ENCODE measurements at places on chromosomes 4 and X.

GRCh38 chr4:119692001-119692400, 63.4 kb upstream of the PDE5A start:
- no peak for DNase-seq

DNA sequence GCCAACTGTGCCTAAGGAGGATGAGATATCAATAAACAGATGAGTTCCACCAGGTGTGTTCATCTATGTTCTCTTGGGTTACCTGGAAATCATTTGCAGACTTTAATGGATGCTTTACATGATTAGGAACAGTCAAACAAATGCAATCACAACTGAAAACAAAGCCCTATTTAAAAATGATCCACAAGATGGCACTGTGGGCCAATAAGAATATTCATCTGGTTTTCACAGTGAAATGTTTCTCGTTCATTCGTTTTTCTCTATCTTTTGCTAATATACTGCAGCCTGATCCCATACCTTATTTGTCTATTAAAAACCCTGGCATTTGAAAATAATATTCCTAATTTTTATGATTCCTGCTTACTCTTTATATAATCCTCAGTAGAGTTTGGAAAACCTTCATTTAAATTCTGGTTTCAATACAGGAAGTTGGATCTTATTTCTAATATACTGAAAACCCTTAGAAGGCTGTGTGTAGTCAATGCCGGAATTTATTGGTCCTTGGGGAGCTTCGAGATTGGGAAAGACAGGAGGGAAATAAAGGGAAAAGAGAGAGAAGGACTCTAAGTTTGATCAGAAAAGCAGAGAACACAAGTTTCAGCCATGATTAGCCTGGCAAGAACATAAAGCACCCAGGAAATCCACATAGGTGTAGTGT, 63.8 kb upstream of the TAPT1 start:
- DNase-seq, result peak; percentile 46

DNA sequence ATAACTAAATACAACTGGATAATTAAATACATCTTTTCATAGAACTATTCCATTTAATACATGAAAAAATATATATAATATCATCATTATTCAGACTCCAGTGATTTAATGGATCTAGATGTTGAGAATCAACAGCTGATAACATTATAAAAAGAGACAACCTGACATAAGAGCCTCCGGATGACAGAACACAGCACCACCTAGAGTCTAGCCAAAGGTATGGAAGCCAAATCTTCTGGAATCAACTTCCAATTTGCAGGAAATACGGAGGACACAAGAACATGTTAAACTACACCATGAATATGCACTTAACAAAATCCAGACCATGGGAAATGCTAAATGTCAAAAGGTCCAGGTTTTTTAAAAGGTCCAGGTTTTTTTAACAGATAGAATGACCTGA, 55.0 kb downstream of the LRBA start:
- DNase-seq, result no peak

- no peak for DNase-seq
Observed at GRCh38 chrX:154484255-154485149, 1.9 kb downstream of the UBL4A start.

DNA sequence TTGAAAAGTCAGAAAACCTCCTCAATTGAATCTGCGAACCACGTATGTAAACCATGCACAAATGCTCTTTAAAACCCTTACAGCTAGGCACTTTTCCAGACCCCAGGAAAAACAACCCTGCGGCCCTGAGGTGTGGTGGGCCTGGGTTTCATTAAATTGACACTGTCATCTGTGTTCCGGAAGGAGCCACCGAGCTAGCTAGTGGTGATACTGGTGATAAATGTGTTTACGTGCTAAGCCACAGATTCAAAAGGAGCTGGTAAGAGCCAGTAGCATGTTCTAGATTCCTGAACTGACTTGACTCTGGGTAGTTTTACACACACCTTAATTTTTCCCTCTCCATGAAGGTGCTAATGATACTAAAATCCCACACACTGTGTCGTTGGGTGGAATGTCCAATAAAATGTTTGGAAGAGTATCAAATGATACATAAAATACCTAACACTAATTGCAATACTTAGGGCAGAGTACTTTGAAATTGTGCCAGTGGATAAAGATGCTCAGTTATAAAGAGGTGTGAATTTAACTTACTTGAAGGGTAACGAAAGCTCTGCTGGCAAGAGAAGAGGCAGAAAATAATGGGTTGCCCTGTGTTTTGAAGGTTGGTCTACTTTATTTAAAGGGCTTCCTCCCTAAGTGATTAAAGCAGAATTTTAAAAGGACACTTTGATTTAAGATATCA, 8.5 kb downstream of the SMS start:
- no peak for DNase-seq

DNA sequence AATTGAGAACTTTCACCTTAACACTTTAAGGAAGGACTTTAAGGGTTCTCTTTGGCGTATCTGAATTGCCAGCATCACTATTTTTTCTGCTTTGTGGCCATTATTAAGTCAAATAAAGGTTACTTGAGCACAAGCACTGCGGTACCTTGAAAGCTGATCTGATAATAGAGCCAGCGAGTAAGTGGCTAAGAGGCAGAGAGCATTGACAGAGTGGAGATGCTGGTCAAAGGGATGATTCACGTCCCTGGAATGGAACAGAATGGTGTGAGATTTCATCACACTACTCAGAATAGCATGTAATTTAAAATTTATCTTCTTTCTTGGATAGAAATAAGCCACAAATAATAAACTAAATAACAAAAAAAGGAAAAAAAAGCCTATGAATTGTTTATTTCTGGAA, 57.1 kb upstream of the NPFFR2 start:
- no peak for DNase-seq

DNA sequence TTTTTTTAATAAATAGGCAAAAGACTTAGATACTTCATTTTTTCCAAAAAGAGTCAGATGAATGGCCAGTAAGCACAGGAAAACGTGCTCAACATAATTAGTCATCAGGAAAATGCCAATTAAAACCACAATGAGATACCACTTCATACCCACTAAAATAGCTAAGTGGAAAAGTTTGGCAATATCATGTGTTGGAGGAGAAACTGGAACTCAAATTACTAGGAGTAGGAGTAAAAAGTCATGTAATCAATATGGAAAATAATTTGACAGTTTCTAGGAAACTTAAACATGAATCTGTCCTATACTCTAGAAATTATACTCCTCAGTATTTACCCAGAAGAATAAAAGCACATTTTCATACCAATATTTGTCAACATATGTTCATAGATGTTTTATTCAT, 449.8 kb downstream of the INPP4B start:
- DNase-seq, result no peak

GRCh38 chr4:146477054-146477453, 44.7 kb downstream of the SLC10A7 start:
- DNase-seq, result no peak

- DNase-seq, result no peak
Observed at GRCh38 chr4:138902705-138903104, 112.9 kb upstream of the NOCT start.

GRCh38 chrX:46627062-46627461, 53.5 kb downstream of the CHST7 start:
- no peak for DNase-seq

- no peak for DNase-seq
Observed at GRCh38 chr4:9826551-9826950, 45.1 kb downstream of the DRD5 start.

- no peak for DNase-seq
Observed at GRCh38 chr4:111880116-111880515, 265.1 kb upstream of the FAM241A start.

GRCh38 chr4:26490111-26490959, at the start of gene CCKAR:
Gene CCKAR (minus strand): TSS chr4:26490484. CDS start chr4:26490267, 217 bp downstream.
- DNase-seq, result no peak

- DNase-seq, result no peak
Observed at GRCh38 chr4:17315459-17315858, 196.4 kb downstream of the QDPR start.

DNA sequence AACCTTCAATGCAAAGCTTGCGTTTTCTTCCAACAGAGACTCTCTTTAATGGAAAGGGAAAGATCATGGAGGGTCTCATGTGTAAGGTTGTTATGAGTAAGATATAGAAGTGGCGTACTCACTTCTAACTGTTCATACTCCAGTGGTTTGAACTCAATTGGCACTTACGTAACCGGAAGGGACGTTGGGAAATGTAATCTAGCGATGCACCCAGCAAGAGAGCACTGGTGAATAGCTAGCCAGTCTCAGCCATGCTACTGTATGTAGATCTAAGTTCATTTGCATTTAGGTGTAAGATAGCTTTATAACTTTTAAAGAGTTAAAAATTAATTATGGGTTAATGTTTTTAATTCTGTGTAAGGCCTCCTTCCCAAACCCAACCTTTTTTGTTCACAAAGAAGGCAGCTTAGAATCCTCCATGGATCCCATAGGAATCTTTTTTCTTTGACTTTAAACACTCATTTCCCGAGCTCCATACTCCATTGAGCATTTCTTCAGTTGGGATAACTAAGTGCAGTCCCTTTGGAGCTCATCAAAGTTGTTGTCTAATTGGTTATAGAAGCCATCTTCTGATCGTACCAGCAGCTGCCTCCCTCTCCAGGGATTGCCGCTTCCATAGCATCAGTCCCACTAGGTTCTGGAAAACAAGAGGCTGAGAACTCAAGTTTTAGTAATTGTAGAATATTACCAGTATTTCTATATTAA, 191.1 kb downstream of the RAPGEF2 start:
- no peak for DNase-seq

- no peak for DNase-seq
Observed at GRCh38 chr4:1718095-1718850, 2.9 kb downstream of the TMEM129 start.

- DNase-seq, result no peak
Observed at GRCh38 chrX:149032449-149032848, 472.7 kb downstream of the IDS start.

DNA sequence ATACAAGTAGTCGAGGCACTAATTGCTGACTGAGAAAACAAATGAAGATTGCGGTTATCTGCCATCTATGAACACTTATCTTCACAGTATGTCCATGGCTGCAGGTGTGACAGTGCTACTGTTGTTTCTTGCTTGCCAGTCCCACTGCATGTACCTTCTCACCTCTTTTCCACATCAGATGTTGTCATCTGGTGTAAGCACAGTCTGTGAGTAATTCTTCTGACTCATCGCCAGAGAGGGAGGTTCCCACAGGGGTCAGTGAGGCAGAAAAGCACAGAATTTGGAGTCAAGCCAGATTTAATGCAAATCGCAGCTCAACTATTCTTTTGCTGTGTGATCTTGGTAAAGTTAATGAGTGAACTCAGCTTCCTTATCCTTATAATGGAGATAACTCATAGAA, 144.4 kb downstream of the GLRA2 start:
- DNase-seq, result no peak

GRCh38 chr4:77123411-77123810, 33.6 kb upstream of the CCNG2 start:
- DNase-seq, result no peak

DNA sequence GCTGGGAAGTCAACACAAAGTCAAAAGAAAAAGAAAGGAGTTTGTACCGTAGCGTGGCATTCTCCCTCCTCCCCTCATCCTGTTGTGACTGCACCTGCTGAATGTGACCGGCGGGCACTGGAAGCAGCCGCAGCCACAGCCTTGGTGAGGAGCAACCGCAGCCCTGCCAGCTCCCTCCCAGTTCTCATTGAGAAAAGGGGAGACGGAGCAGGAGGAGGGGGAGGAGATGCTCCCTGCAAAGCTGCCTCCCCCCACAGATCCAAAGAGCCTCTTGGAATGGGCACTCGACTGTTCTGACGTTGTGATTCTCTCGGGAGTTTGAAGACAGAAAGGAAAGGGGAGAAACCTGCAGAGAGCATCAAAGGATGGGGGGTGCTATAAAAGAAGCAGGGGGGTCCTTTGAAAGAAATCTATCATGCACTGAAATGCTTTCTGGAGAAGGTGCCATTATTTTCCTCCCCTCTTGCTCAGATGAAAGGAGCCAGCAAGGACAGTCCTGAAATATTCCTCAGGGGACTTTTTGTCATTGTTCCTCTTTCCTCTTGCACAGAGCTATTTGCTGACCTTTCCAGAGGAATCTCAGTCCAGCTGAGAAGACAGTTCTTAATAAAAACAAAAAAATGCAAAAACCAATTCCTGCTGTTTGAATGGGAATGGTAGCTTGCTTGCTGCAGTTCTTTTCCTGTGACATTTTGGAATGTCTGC, 429.7 kb downstream of the MAPK10 start:
- DNase-seq, result no peak

GRCh38 chrX:4588466-4588865, 875.0 kb upstream of the PRKX start:
- DNase-seq, result no peak

- no peak for DNase-seq
Observed at GRCh38 chrX:116749943-116750342, 287.2 kb upstream of the CT83 start.

DNA sequence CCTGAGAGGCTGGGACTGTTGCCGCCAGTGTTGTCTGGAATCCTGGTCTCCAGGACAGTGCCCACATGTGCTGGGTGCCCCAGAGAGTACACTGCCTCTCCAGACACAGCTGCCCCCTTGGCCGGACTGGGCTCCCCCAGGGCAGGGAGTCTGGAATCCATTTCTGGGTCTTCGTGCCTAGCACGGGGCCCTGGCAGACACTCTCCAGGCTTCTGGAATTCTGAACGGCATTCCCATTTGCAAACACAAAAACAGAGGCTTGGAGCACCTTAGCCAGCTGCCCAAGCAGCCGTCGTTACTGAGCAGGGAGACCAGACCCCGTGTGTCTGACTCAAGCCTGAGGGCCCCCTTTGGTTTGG, 20.8 kb downstream of the HMX1 start:
- DNase-seq, result no peak

DNA sequence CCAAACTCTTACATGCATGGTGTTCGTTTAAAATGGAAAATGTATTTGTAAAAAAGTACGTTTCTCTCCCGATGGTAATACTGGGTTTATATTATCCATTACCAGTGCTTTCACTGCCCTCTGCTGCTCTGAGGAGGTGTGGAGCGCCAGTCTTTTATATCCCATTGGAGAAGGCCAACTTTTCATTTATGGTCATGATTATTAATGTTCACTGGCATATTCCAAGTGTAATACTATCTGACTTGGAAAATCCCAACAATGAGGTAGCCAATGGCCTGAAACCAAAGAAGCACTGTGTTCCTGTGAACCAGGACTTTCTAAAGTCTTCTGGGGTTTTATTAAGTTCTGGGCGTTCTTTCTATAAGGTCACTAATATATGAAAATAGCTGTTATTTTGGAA, 80.7 kb downstream of the SYNPO2 start:
- peak; percentile 49 for DNase-seq

DNA sequence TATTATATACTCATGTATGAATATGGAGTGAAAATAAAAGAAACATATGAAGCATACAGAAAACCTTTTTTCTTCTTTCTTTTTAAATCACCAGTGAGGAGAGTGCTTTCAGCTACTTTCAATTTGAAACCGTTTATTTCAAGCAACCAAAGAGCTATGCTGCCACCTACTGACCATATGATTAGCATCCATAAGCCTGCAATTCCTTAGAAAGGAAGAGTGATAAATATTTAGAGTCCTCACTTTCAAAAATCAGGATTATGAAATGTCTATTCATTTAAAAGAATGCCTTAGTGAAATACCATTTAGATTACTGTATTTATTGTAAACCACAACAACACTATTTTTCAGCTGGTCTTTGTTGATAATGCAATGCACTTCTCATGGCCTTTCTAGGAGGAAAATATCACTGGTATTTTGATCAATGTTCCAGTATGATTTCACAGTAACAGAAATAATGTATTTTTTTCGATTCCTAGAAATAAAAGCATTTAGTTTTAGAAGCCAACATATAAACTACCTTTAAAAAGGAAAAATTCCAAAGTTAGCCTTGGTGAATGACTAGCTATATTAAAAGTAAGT, 667.6 kb downstream of the PCDH18 start:
- DNase-seq, result peak; percentile 84

- DNase-seq, result no peak
Observed at GRCh38 chr4:80237992-80238391, 28.5 kb upstream of the FGF5 start.

GRCh38 chr4:56410247-56411062, 23.2 kb upstream of the AASDH start:
- peak; percentile 68 for DNase-seq
